ENCODE measurements at places on chromosomes 12 and 14. TPM values are rescaled to one million over a fixed set of nuclear protein-coding genes. Genes with fewer than 3 reads are reported as not detected.

TSHR gene
- total RNA-seq, result not detected

DDX47 gene
- 39.8 TPM for total RNA-seq

PLEKHD1 gene
- 0.06 TPM for total RNA-seq

GALNT9 gene
- total RNA-seq, result 0.13 TPM

CARMIL3 gene
- not detected for total RNA-seq

All from bladder microvascular endothelial cell (primary cell).